ENCODE measurements at places on chromosomes 12 and 14.
A peak's percentile ranks its signal among the peaks of the same experiment; 100 is the strongest.

GRCh38 chr12:44314007-44314500 is 478.2 kb downstream of the TMEM117 start:
- DNase-seq: no peak

DNA sequence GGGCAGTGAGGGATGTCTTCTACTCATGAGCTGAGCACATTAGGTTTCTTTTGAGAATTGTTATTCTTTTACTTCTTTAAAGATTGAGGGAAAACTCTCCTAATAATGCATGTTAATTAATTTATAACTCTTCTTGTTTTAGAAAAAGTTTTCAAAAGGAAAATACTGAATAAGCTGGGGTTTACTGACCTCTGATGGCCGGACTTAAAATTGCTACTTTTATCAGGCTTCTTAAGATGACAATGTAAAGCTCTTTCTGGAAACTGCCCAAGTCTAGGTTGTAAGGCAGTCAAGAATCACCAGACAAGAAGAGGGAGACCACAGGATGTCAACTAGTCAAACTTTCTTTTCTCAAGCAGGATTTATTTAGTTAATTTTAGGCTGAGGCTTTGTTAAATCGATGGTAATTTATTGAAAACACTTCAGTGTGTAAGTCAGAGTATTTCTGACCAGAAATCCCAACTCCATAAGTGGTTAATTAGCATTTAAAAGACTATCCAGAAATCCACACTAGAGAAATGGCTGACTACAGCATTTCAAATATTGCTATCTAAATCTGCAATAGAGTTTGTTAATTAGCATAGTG is 82.1 kb downstream of the AVPR1A start:
- DNase-seq: peak; percentile 55

DNA sequence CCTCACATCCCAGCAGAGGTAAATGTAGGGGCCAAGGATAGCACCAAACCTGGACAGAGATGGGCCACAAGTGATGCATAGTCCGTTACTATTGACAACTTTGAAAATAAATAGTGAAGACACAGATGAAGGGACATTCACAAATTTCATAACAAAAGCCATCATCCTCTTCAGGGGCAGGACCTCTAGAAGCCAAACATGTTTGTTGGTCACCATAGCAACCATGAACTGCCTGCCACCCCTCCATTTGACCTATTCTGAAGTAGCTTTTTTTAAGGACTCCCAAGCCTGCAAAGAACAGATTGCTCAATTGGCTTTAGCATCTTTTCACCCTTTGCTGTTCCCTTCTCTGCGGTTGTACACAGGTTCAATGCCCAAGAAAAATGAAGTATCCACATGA is 35.7 kb upstream of the MDM1 start:
- peak; percentile 71 for DNase-seq

GRCh38 chr12:24591715-24592440 is 357.0 kb downstream of the BCAT1 start:
- DNase-seq: no peak

DNA sequence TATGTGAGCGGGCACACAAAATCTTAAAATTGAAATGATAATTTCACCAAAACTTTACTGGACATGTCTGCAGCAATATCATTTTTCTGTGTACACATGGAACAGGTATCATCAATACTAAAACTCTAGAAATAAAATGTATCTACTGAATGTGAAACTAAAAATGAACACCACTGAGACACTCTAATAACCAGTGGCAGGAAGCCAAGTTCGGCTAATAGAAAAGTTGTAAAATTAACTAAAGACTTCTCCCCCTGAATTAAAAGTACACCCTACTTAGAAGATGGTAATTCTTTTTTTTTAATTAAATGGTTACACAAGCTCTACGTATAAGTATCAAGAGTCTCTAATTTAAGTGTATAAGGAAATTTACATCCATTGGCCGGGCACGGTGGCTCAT is 227.2 kb downstream of the MED13L start:
- DNase-seq: no peak

GRCh38 chr14:70855486-70855885 is 46.2 kb upstream of the MAP3K9 start:
- DNase-seq: no peak

DNA sequence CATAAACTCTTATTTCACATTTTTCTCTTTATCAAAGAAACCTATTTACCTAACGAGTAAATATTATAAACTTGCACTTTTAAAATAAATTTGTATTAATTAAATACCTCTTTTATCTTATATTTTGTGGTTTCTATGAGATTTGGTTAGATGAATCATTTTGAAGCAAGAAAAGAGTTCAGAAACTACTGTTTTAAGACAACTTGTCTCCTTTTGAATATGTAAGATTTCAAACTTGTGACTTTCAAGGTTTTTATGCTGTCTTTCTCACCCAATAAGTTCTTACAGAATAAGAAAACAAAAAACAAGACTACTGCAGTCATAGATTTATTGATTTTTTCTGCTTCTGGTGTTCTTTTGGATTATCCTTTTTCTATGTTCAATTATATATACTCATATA is 339.0 kb downstream of the SNAPC1 start:
- DNase-seq: no peak

- DNase-seq: no peak
Measured at GRCh38 chr12:121748218-121748570, 35.6 kb downstream of the TMEM120B start.

DNA sequence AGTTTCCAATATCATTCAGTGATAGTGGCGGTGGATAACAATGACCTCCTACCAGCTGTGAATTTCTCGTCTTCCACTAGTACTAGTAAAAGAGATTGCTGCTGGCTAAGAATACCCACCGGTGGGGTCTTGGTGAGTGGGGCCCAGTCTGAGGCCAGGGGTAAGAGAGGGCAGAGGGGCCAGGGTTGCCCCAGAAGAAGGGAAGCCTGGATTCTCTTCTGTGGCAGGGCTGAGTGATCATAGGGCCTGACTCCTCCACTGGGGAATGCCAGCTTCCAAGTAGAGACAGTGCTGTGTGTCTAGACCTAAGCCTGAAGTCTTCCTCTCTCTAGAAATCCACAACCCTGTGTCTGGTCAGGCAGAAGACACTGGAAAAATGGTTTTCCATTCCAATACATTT is 5.8 kb upstream of the TMEM63C start:
- DNase-seq: no peak

GRCh38 chr12:109310247-109311125 is 1.4 kb upstream of the FOXN4 start:
- DNase-seq: peak; percentile 73

GRCh38 chr14:78141590-78141989 is 28.6 kb upstream of the NRXN3 start:
- peak; percentile 12 for DNase-seq

- peak; percentile 98 for DNase-seq
Measured at GRCh38 chr12:12704593-12705230, 8.7 kb upstream of the GPR19 start.

- DNase-seq: no peak
Measured at GRCh38 chr12:128853600-128854197, 421 bp downstream of the GLT1D1 start.

DNA sequence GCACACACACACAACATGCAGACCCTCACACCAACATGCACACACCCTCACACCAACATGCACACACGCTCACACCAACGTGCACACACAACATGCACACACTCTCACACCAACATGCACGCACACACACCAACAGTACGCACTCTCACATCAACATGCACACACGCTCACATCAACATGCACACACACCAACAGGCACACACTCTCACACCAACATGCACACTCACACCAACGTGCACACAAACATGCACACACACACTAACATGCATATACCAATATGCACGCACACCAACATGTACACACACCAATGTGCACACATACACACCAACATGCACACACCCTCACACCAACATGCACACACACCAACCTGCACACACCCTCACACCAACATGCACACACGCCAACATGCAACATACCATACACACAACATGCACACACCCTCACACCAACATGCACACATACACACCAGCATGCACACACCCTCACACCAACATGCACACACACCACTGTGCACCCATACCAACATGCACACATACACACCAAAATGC is 175.8 kb downstream of the KSR2 start:
- DNase-seq: no peak

DNA sequence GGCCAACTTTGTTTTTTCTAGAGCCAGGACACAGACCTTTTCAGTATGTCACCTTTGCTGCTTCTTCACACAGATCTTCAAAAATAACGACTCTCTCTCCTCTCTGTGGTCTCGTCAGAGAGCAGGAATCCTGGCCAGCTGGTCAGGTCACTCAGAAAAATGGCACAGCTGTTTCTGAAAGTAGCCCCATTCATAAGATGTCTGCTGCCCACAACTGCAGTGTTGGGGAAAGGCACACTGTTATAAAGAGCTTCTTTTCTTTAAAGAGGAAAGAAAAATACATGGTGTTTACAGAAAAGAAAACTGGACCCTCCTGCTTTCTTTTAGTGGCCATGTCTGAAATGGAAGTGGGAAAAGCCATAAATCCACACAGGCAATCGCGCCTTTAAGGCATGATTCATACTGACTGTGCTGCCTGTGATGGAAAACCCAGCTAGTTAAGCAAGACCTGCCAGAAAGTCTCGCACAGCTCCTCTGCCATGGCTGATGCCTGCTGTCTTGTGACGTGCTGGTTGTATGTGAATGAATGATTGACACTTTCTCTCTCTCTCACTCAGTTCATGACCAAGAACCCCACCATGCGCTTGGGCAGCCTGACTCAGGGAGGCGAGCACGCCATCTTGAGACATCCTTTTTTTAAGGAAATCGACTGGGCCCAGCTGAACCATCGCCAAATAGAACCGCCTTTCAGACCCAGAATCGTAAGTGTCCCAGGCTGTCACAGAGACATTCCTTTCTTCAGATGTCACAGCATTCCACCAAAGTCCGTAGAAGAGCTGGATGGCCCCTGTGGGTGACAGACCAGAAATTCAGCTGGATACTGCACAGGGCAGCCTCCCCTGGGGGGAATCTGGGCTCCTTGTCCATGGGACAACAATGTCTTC is 147.9 kb upstream of the HIF1A start:
- DNase-seq: no peak

DNA sequence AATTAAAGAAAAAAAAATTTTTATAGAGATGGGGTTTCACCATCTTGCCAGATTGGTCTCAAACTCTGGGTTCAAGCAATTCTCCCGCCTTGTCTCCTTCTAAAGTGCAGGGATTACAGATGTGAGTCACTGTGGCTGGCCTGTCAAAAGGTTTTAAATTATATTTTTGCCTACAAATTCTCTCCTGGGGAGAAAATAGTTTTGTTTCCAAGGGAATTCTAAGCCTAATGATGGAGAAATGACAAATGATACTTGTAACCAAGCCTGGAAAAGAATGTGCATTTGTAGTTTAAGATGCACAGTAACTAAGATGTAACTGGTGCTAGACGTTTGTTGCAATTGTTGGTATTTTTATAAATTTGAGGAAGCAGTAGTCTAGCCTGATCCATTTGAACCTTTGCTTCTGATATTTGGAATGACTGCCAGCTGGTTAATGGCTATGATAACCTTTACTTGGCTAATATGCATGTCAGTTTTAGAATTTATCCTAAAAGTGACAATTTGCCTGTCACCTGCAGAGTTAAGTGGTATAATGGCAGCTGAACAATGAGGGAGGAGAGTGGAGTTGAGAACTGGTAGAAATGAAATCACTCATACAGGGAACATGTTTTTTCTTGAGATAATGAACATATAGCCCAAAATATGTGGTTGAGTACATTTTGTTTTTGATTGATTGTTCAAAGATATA is 148.0 kb downstream of the FUT8 start:
- DNase-seq: no peak

All from NCI-H82 (cell line).